Lower lobe of right lung (tissue), 2 donors: ENCODE measurements at places on chromosomes 4 and X.

DNA sequence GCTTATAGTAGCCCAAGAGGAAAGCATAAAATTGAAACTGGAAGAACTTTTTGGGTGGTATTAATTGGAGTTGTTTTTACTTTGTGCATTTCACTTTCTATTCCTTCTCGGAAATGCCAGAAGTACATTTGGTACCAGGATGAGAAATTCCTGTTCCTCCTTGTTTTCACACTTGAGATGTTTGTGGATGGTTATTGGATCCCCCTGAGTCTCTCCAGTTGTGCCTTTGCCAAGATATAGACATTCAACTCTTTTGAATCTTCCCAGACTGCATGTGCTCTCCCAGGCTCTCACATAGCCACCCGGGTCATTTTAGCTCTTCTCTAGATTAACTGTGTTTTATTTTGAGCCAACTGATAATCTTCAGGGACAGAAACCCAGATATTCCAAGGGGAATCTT is 120.5 kb downstream of the AFF1 start:
- DNase-seq = no peak

- no peak for DNase-seq
These were observed 138.3 kb upstream of the USP38 start for GRCh38 chr4:143046454-143046853.

DNA sequence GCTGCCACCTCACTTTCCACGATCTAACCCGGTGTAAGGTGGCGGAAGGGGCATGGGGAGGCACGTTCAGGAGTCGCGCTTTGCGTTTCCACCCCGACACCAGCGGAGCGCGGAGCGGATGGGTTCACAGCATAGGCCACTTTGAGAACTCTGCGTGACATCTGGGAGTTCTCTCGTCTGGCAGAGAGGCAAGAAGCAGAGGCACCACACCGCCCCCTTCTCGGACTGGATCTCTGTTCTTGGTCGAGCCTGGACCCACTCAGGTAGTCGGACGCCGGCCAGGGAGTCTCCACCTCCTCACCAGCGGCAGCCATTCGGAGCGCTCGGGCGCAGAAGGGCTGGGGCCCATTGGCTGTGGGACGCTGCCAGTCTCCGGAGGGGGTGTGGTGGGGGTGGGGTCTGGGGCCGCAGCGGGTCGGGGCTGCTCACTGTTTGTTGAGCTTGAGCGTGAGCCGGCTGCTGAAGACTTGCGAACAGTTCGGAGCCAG is at the start of gene DACH2:
Gene DACH2, plus strand, starts transcription at position 428 of the 488 bp plus-strand sequence.
- DNase-seq = peak; percentile 74

- DNase-seq = no peak
These were observed 91.5 kb upstream of the ZNF827 start for GRCh38 chr4:146029939-146030710.

GRCh38 chr4:145276050-145276449 is 95.7 kb upstream of the OTUD4 start:
- DNase-seq = no peak

DNA sequence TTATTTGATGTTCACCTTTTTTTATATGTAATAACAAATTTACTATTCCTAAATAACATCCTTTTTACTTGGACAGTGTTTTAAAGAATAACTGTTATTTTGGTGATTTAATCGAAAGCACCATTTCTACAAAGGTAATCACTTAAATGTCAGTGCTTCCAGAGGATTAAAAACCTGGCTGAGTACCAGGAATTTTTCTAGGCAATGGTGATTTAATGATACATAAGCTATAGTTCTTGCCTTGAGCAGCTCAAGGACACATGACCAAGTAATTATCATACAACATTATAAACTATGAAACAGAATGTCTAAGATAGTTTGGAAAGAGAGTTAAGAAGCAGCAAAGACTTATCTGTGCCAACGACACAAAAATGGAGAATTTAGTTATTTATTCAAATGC is 1291.9 kb upstream of the TENM3 start:
- DNase-seq = no peak

DNA sequence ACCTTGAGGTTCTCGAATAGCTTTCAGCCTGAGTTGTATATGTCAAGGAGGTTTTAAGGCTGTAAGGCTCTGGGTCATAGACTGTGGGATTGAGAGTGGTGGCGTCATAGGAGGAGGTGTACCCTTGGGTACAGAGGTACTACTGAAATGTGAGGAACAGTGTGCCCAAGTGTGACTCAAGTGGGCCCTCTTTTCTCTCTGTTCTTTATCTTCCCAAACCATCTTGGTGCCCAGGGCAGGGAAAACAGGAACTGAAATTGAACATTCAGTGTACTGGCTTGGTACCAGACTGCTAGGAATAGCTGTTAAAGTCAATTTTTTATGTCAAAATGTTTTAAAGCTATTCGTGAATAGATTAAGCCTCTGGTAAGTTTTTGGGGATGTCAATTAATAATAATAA is 136.2 kb upstream of the RPS6KA3 start:
- no peak for DNase-seq

GRCh38 chr4:41550308-41550707 is 12.4 kb downstream of the LIMCH1 start:
- DNase-seq = no peak

- DNase-seq = no peak
These were observed 88.2 kb downstream of the PHOX2B start for GRCh38 chr4:41660352-41660751.

GRCh38 chrX:65575022-65575421 is 40.4 kb upstream of the LAS1L start:
- DNase-seq = no peak

- DNase-seq = no peak
These were observed 1824.7 kb downstream of the PCDH7 start for GRCh38 chr4:32544846-32545245.

- DNase-seq = no peak
These were observed 82.8 kb downstream of the PDGFC start for GRCh38 chr4:156888762-156889161.

- DNase-seq = no peak
These were observed 49.5 kb downstream of the COQ2 start for GRCh38 chr4:83234902-83235644.

DNA sequence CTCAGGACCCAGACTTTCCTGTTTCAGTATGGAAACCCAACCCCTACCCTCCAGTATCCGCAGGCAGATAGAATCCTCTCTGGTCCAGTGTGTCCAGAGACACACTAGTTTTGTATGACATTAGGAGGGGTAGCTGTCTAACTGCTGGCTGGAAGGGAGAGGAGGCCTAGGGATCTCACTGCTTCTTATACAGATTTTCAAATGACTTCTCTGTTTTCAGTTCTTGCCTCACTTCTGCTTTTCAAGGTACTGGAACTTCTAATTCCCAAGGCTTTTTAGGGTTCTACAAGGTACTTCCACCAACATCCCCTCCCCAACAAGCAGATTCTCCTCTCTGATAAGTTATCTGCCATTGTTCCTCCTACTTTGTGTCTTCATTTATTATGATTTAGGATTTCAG is 6.1 kb downstream of the SGCB start:
- no peak for DNase-seq

- DNase-seq = no peak
These were observed 119.1 kb upstream of the CNKSR2 start for GRCh38 chrX:21255032-21255618.

GRCh38 chrX:118181030-118181429 is 64.4 kb upstream of the KLHL13 start:
- no peak for DNase-seq
